ENCODE measurements at places on chromosomes 12 and 14.
A peak's percentile ranks its signal among the peaks of the same experiment; 100 is the strongest.

GRCh38 chr14:55340482-55340881 lies 69.3 kb downstream of the FBXO34 start:
- DNase-seq, result no peak

DNA sequence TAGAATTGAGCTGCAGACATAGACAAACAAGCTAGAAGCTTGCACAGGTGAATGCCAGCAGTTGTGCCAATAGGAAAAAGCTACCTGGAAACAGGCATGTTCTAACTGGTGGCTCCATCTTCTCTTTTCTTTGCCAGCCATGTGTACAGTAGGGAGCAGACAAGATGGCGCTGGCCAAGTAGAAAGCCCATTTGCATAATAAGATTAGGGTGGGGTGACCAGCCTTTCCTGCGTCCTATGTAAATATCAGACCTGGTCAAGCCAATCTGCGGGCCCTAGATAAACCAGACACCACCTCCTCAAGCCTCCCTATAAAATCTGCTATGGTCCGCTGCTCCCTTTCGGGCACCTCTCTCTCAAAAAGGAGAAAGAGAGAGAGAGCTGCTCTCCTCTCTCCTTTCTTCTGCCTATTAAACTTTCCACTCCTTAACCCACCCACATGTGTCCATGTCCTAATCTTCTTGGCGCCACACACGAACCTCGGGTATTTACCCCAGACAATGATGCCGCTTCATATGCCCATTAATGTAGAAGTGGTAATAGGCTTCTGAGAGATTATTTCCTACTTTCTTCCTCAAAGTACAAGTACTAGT lies 201.0 kb downstream of the SLC25A21 start:
- no peak for DNase-seq

DNA sequence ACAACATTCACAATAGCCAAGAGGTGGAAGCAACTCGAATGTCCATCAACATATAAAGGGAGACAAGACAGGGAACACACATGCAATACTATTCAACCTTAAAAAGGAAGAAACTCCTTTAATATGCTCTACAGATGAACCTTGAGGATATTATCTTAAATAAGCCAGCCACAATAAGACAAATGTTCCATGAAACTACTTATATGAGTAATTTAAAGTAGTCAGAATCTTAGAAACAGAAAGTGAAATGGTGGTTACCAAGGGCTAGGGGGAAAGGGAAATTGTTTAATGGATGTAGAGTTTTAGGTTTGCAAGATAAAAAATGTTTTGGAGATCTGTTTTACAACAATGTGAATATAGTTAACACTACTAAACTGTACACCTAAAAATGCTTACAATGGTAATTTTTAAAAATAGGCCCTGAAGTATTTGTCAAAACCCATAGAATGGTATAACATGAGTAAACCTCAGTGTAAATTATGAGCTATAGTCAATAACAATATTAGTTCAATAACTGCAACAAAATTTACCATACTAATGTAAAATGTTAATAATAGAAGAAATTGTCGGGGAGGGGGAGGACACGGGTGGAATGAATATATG lies 71.1 kb downstream of the EGLN3 start:
- no peak for DNase-seq

GRCh38 chr12:63929426-63929825 lies 84.9 kb downstream of the SRGAP1 start:
- DNase-seq, result no peak

DNA sequence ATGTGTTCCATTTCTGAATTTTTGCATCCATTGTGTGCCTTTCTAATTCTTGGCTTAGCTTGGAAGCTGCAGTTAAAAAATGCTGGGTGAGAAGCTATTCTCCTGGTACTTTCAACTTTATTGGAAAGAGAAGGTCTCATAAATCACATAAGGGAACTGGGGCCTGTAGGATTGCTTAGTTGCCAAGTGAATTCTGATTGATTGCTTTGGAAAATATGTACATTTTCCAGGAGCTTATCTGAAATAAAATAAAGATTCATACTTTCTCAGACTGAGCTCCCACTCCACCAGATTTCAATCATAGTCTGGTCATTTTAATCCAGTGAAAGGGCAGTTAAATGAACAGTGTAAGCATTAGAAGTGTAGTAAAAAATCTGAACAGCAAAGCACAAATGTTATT lies 50.0 kb upstream of the PRICKLE1 start:
- DNase-seq, result peak; percentile 48

DNA sequence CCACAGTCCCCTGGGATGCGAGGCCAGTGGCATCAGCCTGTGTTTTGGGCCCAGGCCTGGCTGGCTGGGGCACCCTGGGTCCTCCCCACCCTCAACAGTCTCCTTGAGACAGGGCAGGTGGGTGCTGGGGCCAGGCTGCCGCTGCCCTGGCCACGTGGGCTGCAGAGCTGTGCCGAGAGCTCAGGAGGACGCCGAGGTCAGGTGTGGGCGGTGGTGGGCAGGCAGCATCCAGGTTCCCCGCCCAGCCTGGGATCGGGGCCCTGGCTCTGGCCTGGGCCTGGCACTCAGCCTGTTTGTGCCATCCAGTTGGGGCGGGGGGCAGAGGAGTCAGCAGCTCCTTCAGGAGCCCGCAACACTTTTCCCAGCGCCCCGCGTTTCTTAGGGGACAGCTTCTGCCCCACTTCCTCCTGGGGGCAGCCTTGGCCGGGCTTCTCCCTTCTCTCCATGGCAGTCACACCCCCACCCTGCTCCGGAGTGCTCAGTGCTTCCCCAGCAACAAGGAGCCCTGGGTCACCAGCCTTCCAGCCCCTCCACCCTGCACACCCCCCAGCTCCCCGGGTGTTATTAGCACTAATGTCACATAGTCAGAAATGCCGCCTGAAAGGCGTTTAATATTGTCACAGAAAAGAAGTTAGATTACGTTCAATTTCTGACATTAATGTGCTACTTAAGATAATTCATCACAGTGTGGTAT lies 30.8 kb downstream of the KIF26A start:
- DNase-seq, result no peak

DNA sequence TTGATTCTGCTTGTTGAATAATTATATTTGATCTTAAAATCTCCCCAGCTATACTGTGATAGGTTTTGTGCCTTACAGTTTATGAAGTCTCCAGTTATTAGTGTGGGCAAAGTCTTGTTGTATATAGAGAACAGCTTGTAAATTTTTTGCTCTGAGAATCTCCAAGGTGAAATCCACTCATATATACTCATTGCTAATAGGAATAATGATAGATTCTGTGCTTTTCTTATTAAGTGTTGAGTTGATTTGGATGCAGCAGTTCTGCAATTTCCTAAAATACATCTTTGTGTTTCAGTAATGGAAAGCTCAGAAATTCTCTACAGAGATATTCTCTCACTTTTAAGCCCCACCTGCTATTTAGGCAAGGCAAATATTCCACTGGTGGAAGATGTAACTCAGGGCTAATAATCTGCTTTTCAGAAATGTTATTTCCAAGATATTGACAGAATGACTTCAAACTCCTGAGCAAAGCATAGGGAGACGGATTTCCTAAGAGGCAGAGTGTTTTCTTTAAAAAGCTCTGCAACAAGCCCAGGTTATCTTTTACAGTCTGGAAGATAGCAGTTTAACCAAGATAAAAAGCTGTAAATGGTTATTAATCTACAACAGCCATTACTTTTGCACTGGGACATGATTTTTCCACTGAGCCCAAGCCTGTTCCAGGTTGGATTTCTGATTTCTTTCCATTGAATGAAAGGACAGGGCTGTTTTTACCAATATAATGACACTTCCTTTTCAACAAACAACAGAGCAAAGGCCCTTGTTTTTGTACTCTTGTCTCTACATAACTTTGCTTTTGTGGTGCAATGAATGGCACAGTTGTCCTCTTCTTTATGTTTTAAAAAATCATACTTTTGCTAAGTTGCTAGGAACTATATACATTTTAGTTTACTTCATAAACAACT lies 239.9 kb upstream of the ATP2B1 start:
- DNase-seq, result peak; percentile 18

GRCh38 chr12:91991399-91992187 lies 154.1 kb downstream of the BTG1 start:
- DNase-seq, result no peak
